ENCODE measurements at places on chromosomes 11 and 22.

DNA sequence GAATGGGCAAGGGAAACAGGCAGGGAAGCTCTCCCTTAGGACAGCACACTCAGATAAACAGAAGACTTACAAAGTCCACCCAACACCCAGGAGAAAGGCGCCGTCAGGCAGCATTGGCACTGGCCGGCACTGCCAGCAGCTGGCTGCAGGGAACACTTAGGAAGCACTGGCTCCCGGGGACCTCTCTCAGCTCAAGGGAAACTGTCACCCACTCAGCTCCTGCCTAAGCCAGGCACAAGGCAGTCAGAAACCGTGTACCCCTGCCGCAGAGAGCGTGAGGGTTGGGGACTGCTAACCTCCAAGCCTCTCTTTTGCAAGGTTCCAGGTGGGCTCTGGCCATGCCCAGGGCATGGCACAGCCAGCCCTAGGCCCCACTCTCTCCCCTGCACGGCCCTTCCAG lies 64.7 kb downstream of the DGCR2 start:
- DNase-seq, result no peak

DNA sequence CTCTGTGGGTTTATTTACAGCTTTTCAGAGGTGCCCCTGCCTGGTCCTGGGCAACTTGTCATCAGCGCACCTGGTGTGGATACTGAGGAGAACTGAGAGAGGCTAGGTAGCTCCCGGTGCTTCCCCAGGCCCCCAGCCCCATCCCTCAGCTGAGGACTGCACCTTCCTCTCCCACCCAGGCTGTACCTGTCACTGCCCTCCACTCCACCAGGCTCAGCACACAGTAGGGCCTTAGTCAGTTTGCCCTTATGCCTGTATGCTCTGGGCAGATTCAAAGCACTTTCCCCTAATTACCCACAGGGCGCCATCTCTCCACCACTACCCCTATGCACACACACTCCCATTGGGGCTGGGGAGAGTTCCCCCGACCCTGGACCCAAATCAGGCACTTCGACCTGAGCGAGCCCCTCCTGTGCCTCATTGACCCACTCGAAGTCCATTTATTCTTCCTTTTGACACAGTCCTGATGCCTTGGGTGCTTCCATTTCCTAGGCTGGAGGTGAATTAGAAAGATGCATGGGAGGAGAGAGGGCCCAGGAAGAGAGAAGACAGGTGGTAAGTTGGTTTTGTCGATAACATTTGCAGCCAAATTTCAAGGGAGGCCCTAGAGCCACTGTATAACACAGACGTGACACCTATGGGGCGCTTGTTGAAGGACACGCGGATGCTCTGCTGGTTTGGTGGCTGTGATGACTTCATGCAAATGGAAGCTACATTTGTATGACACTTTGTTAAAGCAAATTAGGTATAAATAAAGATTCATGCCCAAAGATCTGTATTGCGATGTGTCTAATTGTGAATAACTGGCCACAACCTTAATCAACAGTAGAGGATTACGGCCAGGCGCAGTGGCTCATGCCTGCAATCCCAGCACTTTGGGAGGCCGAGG lies 13.8 kb upstream of the PICK1 start:
- no peak for DNase-seq

DNA sequence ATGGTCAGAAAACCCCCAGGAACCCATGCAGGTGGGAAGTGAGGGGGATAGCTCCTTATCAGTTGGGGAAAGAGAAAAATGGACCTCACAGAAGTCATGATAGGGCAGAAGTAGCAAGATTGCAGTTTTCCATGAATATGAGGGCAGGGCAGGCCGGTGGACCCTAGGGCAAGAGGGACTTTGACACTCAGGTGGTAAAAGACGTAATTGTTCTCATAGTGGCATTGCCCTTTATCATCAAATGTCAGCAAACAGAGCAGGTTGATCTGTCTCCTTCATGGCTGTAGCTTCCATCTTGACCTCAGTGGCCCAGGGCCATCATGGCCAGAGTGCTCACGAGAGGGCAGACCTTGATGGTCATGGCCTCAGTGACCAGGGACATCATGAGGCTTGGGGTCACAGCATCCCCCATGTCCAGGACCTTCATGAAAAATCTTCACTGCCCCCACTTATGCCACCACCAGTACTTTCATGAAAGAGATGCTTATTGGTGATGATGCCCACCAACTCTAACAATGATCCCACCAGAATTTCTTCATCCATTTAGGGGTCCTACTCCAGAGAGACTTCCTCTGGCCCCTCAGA lies 127.1 kb downstream of the SNX19 start:
- no peak for DNase-seq

- no peak for DNase-seq
These were observed 65.9 kb downstream of the PRR5L start for GRCh38 chr11:36361901-36362391.

GRCh38 chr11:4890279-4890678 lies 8.6 kb downstream of the OR51T1 start:
- DNase-seq, result no peak

GRCh38 chr11:27696115-27696514 lies 4.1 kb downstream of the BDNF start:
- no peak for DNase-seq

DNA sequence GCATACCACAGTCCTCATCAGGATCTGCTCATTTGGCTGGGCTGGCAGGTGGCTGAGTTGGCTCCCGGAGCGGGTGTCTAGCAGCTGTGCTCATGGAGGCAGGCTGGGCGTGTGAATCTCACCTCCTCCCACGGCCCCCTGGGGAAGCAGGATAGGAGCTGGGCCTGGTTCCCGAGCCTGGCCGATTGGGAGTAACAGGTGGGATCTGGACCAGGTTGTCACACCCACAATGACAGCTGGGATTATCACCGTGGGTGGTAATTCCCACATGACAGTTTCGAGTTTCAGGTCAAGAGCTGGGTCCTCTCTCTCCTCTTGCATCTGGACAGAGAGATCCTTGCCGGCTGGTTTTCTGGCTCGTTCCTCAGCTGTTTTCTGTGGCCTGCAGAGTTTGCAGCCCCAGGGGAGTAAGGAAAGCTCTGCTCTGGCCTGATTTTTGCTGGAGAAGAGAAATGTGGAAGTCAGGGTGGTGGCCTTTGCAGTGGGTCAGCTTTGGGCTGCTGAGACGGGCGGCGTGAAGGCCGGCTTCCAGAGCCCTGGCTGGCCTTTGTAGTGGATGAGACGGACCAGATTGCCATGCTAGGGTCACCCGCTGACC lies 57.0 kb downstream of the BCR start:
- DNase-seq, result no peak

DNA sequence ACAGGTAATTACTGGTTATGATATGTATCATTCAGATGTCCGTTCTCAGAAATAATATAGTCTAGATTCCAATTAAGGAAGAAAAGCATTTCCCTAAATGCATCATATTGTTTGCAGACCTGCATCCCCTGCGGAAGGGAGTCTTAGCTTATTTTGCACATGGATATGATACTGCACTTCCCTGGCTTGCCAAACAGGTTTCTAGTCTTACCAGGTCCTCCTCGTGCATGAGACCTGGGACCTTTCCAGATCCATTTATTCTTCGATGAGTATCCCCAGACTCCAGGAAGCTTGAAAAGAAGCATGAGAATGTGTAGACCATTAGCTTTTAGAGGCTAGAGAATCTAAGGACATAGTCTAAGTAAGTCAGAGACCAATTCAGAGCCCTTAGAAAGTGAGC lies 30.6 kb downstream of the CYB5R2 start:
- DNase-seq, result no peak

GRCh38 chr11:94583866-94584500 lies 16.8 kb downstream of the PIWIL4 start:
- no peak for DNase-seq

GRCh38 chr22:42630901-42631602 lies 9.3 kb downstream of the ATP5MGL start:
- DNase-seq, result no peak

- no peak for DNase-seq
These were observed 79.6 kb downstream of the GRK3 start for GRCh38 chr22:25644122-25644521.

GRCh38 chr22:35524966-35525686 lies 15.5 kb upstream of the RASD2 start:
- no peak for DNase-seq

- no peak for DNase-seq
These were observed 33.7 kb downstream of the RNF121 start for GRCh38 chr11:71962428-71963038.

DNA sequence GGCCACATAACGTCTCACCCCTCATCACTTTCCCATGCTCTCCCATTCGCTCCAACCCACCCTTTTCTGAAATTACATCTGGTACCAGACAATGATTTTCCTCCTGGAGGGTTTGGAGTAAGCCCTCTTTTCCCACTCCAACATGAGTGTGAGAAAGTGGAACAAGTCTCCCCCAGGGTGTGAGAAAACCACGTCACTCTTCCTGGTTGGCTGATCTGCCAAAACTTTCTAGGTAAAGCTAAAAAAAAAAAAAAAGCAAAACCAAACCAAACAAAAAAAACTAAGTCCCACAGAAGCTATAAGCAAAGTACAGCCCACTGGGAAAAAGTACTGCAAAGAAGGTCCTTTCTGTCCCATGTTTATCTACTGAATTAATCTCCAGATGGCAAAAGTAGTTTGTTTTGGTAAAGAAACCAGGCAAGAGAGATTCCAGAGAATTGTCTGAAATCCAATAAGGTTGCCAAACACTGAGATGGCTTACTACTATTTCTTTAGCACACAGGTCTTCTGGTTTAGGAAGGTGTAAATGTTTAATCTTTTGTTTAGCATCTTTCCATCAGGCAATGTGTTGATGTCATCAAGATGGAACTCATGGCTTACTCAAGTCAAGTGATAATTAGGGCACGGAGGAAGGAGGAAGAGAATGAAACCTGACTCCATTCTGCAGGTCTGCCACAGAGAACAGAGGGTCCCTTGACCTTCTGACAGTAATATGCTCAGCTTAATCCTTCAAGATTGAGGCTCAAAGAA lies 395.6 kb downstream of the LARGE1 start:
- no peak for DNase-seq

GRCh38 chr11:62715150-62716130 lies 8.0 kb downstream of the GNG3 start:
- no peak for DNase-seq

DNA sequence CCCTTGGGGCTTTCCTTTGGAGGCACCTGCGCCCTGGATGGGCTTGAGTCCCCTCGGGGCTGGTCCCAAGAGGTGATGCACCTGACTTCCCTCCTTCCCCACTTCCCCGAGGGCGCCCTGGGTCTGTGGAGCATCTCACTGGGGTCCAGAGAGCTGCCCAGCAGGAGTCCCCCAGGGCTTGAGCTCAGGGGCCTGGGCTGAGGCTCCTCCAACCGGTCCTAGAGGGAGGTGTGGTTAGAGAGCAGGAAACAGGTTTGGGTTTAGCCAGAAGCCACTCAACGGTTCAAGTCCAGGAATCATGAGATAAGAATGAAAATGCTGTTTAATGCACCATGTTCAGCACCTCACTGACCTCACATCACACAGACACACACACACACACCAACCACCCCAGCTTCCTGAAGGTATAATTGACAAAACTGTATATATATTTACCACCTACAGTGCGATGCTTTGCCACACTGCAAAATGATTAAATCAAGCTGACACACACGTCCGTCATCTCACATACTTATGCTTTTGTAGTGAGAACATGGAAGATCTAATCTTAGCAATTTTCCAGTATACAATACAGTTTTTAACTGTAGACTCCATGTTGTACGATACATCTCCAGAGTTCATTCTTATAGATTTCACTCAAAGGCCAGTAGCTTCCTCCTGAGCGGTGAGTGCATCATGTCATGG lies 628 bp upstream of the IGLL1 start:
- DNase-seq, result no peak

DNA sequence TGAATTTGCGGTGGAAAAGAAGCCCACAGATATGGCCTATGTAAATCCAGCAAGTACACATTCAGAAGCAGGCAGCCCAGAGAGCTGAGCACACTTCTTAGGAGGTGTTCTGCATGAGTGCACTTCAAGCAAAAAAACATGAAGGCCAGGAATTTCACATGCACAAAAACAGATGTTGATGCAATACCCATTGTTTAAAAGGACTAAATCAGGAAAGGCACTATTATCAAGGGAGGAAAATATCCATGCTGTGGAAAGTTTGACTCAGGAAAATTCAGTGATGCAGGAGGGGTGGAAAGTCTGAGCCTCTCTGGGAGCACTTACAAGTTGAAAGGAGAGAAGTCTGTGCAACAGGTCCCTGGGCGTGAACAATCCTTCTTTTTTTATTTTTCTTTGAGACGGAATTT lies 15.8 kb upstream of the CARS1 start:
- no peak for DNase-seq

GRCh38 chr11:28833670-28834069 lies 725.5 kb downstream of the METTL15 start:
- no peak for DNase-seq

DNA sequence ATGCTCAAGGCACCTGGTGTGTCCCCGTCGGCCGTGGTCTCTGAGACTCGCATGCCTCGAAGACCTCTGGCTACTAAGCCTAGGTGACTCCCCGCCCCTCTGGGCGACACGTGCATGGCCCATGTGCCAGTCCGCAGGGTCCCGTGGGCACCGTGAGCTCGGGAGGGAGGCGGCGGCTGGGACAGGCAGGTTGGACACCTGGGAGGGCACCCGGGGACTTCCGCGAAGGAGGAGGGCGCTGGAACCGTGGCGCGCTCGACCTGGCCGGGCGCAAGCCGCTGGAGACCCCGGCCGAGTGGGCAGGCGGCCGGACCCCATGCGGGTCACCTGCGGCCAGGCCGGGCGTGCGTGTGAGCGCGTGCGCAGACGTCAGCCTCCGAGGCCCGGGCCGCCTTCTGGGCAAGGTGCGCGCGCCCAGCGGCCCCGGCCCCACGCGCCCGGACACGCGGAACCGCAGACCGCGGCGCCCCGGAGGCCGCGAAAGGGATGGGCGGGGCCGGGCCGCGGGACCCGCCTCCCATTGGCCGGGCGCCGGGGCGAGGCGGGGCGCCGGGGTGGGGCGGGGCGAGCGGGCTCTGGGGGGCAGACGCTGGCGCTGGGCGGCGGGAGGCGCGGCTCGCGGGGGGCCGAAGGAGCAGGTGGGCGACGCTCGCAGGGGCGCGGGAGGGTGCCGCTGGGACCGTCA lies 579 bp upstream of the RASD2 start:
- peak; percentile 5 for DNase-seq

GRCh38 chr11:35089666-35090065 lies 49.3 kb upstream of the CD44 start:
- DNase-seq, result no peak

DNA sequence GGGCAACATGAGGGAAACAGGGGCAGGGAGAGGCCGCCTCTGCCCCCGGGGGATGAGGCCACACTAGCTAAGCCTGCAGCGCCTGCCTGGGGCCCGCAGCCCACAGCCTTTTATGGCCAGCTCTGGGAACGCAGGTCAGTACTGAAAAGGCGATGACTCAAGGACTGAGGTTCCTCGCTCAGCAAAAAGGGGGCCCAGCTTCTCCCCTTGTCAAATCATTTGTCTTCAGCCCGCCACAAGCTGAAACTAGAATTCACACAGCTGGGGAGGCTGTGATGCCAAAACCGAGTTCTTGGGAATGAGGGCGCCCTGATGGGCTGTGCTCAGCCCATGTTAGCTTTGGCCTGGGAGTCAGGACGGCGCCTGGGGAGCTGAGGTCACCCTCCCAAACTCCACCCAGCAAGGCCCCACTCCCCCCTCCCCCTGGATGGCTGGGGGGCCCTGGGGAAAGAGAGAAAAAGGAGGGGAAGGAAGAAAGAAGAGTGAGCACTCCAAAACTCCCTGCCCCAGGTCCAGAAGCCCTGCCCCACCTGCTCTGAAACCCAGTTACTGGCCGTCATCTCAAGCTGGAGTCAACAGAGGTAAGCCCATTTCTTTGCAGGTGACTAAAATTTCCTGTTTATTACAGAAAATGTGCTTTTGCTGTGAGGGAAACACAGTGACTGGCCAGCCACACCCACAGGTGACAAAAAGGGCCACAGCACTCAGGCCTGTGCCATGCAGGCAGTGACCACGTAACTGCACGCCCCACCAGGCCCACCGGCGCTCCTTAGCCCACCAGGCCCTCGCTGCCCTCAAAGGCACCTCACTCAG lies 13.7 kb downstream of the EHD1 start:
- DNase-seq, result no peak

Data from stimulated activated CD4-positive, alpha-beta T cell treated with anti-CD3 and anti-CD28 coated beads, Interleukin-1b, Interleukin-23, amount 100 ng/mL, for 1 hour (primary cell).